ENCODE measurements at places on chromosomes 5 and 9. TPM values are rescaled to one million over a fixed set of nuclear protein-coding genes. Genes with fewer than 3 reads are reported as not detected.

C5orf34 gene
- 6.3 TPM for total RNA-seq

AIF1L gene
- 0.55 TPM for total RNA-seq

C5orf63 gene
- 6.1 TPM for total RNA-seq

PCYOX1L gene
- 17.8 TPM for total RNA-seq

PALM2AKAP2 gene
- total RNA-seq = 0.57 TPM

IGFBPL1 gene
- not detected for total RNA-seq

TMC1 gene
- not detected for total RNA-seq

MROH2B gene
- not detected for total RNA-seq

ACOT12 gene
- not detected for total RNA-seq

ST6GALNAC4 gene
- total RNA-seq = 28.7 TPM

APBA1 gene
- 0.98 TPM for total RNA-seq

NTRK2 gene
- total RNA-seq = 1.6 TPM

Data from activated T-helper 2 cell treated with anti-CD3 and anti-CD28 coated beads, Interferon-gamma antibody, Interleukin-2, Interleukin-4, amounts not matched to agents 10 μg/mL and 5 μg/mL and 100 μg/mL, durations not matched to agents 14 hours and 24 hours and 36 hours (primary cell).